ENCODE measurements at places on chromosomes 1 and 21.

DNA sequence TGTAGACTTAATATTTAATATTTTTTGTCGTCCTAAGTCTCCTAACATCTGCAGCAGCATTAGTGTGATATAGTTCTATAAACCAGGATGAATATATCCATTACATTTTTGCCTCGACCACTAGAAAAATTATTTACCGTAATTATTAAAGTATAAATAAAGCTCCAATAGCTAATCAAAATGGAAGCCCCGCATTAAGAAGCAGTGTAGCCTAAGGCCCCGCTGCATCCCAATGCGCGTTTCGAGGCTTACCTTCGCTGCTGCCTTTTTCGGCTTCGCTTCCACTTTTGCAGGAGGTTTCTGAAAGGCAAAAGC, 891 bp downstream of the HMGN1 start:
- DNase-seq: no peak

DNA sequence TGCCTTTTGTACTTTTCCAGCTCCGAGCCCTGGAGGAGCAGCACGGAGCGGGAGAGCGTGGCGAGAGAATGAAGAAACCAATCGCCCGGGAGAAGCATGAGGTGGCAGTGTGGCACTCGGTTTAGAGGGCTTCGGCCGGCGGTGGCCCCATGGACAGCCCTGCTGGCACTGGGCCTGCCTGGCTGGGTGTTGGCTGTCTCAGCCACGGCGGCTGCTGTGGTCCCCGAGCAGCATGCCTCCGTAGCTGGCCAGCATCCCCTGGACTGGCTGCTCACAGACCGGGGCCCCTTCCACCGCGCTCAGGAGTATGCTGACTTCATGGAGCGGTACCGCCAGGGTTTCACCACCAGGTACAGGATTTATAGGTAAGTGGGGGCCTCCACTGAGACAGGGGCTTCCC, 59.0 kb downstream of the BRINP2 start:
- DNase-seq: no peak

DNA sequence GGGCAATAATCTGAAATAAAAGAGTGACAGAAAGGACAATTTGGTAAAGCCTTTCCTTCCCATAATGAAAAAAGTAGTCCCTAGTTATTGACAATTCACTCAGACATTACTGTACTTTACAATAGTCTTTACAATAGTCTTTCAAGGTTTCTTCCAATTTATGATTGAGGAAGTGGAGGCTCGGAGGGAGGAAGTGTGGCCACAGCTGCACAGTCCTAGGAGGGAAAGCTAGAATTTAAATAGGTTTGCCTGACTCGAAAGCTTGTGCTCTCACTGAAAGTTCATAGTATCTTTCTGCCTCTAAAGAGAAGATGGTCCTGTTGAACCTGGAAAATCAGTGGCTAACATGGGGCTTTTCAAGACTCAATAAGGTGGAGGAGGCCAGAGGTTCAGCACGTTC, 203.2 kb downstream of the SDCCAG8 start:
- no peak for DNase-seq

DNA sequence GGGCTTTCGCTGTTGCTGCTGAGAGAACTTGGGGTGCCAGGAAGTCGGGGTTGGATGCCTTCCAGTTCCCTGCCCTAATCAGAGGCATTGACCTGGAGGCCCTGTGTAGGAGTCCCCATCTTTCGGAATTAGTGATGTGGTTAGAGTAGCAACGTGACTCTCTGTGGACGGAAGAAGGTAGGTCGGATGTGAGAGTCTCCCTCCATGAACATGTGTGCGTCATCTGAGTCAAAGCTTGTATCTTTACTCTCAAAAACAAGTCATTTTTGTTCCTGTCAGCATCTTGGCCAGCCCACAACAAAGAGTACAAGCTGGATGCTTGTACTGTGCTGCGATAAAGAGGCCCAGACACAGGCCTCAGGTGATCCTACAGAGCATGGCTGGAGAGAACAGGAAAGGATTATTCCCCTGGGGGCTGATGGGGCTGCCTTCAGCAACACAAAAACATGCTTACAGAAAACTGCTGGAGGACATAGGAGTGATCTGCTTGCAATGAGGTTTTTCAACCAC, 31.0 kb upstream of the IL10 start:
- DNase-seq: peak; percentile 76

- DNase-seq: no peak
Observed at GRCh38 chr1:109975718-109976117, 8.8 kb upstream of the AHCYL1 start.

GRCh38 chr1:91651661-91652071, 151.0 kb downstream of the CDC7 start:
- no peak for DNase-seq

DNA sequence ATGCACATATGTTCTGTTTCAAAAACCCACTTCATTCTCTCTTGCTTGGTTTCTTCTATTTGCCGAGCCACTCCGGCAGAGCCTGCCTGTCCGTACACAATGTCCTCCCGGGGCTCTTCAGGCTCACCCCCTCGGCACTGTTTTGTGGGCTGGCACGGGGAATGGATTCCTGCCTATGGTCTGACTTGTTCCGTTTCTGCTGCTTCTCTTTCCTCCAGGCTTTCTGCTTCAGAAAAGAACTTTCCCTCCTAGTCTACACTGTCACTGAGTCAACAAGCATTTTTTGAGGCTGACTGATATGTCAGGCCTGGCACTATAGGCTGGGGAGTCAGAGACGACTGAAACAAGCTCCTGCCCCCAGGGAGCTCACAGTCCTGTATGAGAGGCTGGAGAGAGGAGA, 28.4 kb upstream of the SARS1 start:
- DNase-seq: no peak

GRCh38 chr21:38039841-38040240, 123.6 kb upstream of the KCNJ6 start:
- DNase-seq: no peak

DNA sequence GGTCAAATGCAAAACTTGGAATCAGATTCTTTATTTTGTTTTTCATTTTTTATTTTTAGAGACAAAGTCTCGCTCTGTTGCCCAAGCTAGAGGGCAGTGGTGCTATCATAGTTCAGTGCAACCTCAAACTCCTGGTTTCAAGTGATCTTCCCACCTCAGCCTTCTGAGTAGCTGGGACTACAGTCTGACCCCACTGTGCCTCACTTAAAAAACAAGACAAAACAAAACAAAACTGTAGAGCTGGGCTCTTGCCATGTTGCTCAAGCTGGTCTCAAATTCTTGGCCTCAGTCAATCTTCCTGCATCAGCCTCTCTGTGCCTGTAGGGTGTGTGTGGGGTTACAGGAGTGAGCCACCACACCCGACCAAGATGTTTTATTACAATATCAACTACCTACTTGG, 396.0 kb upstream of the USP24 start:
- DNase-seq: no peak

GRCh38 chr1:199223936-199224335, 585.1 kb downstream of the PTPRC start:
- DNase-seq: no peak

DNA sequence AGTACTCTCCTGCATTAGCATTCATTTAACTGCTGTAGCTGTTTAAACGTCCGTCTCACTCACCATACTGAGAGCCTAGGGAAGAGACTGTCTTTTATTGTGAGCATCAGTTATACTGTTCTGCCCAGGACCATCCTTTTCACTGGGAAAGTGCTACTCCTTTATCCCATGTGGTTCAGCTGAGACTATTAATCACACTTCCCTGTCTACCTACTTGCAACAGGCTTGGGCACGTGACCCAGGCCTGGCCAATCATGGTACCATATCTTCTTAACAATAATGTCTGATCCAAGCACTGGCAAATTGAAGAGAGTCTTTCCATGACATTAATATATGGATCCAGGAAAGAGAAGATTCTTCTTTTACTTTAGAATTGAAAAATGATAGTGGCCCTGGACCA, 108.1 kb downstream of the TM2D1 start:
- no peak for DNase-seq

GRCh38 chr1:112335351-112335750, 60.7 kb upstream of the CTTNBP2NL start:
- no peak for DNase-seq

- DNase-seq: no peak
Observed at GRCh38 chr1:24921412-24921811, 8.7 kb downstream of the RUNX3 start.

DNA sequence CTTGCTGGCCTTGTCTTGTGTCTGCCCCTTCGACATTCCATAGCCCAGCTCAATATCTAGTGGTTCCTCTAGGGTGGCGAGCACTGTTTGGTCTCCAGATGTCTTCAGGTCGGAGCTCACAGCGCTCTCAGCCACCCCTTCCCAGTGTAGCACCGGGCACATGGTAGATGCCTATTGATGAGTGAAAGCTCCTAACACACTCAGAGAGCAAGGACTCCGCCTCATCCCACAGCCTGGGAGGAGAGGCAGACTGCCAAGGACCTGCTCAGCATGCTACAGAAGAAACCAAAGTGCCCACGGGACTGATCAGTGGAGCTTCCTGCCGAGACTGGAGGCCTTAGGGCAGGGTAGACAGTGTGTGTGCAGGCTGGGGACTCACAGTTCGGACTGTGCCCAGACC, 10.9 kb downstream of the PCSK9 start:
- DNase-seq: no peak

DNA sequence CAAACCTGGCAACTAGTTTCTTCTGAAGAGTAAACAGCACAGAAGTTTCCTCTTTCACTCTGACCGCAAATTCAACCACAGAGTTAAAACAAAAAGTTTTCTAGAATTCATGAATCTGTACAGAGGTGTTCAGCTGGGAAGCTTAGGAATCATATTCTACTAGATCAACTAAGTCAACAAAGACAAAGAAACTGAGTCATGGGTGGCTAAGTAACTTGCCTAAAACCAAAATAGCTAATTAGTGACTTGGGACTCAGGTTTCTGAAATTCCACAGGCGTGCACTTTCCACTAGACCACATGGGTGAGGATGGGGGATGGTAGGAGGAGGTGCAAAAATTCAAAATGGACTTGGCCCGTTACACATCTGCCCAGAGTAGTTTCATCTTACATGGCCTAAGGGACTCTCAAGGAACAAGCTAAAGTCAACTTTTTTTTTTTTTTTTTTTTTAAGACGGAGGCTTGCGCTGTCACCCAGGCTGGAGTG, 25.8 kb downstream of the PTPN14 start:
- DNase-seq: no peak

DNA sequence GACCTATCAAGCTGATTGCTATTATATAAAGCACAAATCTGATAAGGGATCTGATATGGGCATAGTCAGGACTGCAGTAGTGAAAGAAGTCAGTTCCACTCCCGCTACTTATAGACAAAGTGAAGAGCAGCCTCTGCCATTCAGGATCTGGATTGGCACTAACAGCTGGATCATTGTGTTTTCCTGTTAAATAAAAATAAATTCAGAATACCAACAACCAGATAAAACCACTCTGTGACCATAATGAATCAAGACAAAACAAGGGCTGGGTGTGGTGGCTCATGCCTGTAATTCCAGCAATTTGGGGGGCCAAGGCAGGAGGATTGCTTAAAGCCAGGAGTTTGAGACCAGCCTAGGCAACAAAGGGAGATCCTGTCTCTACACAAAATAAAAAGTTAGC, 5.0 kb upstream of the GLRX2 start:
- DNase-seq: no peak

- no peak for DNase-seq
Observed at GRCh38 chr1:208536212-208536611, 292.0 kb upstream of the PLXNA2 start.

- DNase-seq: no peak
Observed at GRCh38 chr1:246527402-246528088, 20.5 kb upstream of the SMYD3 start.

GRCh38 chr21:45539796-45540600, 2.2 kb downstream of the SLC19A1 start:
- peak; percentile 31 for DNase-seq

- no peak for DNase-seq
Observed at GRCh38 chr1:47460040-47460439, 22.2 kb downstream of the FOXD2 start.

- no peak for DNase-seq
Observed at GRCh38 chr1:29825941-29826415, 589.7 kb downstream of the PTPRU start.

DNA sequence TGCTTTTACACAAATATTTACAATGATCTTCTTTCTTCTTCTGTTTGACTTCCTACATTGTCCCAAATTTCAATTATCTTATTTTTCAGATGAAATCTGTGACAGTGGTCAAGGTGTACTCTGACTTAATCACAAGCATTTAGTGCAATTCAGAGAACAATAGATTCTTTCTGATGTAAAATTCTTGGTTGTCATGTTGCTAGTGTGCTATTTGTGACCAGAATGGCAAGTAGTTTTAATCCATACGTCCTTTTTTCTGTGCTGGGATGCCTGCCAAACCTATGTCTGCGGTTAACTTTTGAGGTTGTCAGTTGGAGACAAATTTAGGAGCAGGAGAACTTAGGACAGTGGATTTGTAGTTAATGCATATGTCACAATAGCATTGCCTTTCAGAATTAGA, 31.0 kb downstream of the NCAM2 start:
- no peak for DNase-seq

DNA sequence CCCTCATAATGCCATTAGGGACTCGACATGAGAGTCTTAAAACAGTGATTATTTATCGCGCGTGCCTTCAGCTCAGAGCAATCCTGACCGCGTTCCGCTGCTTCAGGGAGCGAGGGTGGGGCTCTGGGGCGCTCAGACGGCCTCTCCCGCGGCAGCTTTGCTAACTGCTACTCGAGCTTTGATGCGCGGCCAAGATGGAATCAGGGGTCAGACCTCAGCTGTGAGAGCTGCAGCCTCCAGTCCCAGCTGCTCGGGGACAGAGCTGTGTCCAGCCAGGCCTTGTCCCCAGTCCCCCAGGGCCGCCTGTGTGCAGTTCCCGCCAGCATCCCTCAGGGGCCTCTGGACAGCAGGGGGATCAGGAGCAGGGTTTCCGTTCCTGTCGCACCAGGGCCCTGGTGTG, 104.6 kb upstream of the TTC34 start:
- no peak for DNase-seq

DNA sequence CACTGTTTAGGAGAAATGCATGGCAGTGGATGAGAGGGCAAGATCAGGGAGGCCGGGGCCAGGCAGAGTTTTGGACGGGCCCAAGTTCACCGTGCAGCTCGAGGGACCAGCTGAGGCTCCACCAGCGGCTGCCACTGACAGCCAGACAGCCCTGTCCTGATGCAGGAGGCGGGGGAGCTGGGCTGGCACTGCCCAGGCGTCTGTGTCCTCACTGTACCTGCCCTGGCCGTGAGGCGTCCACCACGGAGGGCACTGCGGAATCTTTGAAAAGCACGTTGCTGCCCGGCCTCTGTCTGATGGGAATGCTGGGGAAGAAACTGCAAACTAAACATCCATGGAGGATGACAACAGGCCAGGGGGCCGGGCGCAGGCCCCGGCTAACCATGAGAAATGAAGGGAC, 35.5 kb downstream of the VPS26C start:
- DNase-seq: no peak

GRCh38 chr1:107782217-107782845, 182.6 kb downstream of the VAV3 start:
- no peak for DNase-seq

DNA sequence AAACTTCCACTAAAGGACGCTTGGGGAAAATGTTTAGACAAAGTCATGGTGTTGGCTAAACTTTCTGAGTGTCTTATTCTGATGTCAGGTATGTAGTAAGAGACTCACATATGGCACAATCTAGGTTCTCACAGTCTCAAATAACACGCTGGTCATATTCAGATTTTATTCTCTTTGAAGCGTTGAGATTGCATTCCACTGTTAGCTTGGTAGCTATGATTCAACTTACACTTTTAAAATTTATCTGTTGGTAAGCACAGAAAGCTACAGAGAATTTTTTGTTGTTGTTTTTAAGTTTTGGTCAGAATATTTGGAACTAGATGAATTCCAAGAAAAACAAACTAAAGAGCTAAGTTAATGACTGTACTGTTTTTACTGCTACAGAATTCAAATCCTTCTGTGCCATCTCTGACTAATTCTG, 126.7 kb downstream of the PRRX1 start:
- DNase-seq: no peak

All from activated T-cell treated with anti-CD3 and anti-CD28 coated beads, Interleukin-2, amount 50 U/mL, for 24 hours (primary cell).